ENCODE measurements at places on chromosomes 3 and 15.

DNA sequence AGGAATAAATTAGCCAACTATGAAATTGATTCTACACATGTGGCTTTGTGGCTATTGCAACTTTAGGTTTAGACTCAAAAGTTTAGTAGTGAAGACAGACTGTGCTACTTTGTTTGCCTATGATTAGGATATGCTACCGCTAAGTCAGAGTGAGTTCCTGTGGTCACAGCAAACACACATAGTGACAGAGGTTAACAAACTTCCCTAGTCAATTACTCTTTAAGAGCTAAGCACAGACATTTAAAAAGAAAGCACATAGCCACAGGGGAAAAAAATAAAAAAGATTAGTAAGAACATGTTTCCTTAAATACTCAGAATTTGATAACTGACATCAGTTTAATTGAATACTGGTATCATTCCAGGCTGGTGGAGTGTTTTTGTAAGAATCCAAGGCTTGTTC lies 207.1 kb downstream of the GBE1 start:
- peak; percentile 47 for DNase-seq

- DNase-seq = no peak
Observed at GRCh38 chr3:124034844-124035152, 42.9 kb upstream of the ROPN1 start.

- DNase-seq = no peak
Observed at GRCh38 chr3:43949594-43949993, 258.9 kb downstream of the ABHD5 start.

DNA sequence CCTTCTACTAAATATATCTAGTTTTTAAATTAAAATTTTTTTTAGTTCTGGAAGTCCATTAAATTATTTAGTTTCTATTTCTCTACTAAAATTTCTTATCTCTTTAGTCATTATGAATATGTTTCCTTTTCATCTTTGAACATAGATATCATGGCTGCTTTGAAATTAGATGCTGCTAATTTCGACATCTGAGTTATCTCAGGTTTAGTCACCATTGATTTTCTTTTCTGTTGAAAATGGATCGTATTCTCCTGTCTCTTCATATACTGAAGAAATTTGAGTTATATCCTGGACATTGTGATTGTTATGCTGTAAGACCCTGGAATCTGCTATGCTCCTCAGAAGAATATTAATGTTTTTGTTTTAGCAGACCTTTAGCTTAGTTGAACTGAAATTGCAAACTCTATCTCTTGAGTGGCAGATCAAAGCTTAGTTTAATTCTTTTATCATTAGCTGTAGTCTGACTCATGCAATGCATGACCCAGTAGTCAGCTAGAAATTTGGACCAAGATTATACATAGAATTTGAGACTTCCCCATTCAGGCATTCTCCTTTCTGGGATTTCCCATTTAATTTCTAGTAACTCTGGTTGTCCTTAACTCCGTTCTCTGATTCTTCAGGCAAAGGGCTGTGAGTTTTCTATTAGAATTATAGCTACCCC lies 439.8 kb upstream of the IL12A start:
- DNase-seq = peak; percentile 43

DNA sequence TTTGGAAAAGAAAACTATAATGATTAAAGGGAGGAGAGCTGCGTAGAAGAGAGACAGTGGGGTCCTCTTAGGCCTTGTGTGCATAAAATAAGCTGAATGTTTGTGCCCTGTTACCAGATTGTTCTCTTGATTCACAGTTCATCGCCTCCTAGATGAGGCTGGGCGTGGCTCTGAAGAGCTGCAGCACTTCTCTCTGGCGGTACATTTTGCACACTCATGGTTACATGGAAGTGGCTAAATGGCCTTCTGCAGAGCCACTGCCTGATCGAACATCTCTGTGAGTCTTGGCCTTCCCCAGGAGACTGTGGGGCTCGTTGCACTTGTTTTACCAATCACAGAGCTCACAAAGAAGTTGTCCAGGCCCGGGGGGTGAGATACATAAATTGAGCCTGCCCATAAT lies 208.8 kb downstream of the GABRG3 start:
- no peak for DNase-seq

DNA sequence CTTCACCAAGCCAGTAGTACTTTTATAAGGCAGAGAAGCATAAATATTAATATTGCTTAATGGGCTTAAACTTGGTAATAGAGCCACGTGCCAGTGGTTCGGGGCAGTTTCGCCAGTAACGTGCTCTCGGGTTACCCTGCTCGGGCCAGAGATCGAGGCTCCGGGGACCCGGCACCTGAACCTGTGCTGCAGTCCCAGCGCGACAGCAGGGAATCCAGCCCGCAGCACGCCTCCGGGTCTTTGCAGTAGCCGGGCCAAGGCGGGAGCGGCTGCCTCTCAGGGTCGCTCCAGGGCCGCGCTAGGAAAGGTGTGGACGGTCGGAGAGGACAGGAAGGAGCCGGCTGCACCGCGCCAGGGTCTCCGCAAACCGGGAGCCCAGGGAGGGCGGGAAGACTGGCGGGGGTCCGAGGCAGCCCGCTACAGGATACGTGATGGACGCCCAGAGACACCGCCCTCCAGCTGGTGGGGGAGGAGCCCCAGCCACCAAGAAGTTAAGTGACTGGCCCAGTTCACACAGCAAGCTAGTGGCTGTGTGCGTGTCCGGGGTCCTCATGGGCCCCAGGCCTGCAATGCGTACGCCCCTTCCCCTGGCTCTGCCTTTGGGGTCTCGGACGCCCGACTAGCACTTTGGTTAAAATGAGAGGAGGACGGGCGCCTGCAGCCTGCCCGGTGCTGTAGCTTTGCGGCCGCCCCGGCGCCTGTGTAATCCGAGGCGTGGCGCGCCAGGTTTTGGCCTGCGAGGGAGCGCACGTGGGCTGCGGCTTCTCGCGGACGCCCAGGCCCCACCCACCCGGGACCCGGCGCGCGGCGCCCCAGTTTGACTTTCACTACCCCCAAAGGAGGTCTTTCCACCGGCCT lies 1.2 kb upstream of the PDE8A start:
- peak; percentile 94 for DNase-seq

- DNase-seq = peak; percentile 78
Observed at GRCh38 chr3:24259901-24260512, 234.6 kb downstream of the THRB start.

DNA sequence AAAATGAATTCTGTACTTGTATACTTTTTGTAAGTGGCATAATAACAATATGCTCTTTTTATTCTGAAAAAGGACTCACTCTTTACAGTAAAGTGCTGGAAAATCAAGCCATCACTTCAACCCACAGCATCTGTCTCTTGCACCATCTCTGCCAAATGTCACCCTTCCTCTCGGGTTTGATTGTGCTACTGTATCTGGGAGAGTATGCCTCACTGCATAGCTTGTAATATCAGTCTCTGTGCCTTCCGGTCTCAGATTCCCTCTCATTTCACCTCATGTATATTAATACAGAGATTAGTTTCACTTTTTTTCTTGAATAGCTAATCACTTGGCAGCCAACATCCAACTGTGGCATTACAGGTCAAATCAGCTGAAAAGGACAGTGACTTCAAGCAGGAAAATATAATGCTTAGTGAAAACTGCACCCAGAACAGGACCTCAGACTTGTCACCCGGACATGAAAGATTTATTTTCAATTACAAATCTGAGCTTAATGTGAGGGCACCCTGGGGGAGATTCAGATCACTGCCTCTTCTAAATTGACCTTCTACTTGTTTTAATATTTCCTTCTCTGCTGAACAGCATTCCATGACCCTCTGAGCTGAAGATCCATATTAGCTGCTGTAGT lies 605.8 kb upstream of the NAALADL2 start:
- no peak for DNase-seq

GRCh38 chr3:6508410-6508759 lies 352.5 kb upstream of the GRM7 start:
- no peak for DNase-seq

- DNase-seq = no peak
Observed at GRCh38 chr15:99135194-99135593, 30.3 kb downstream of the SYNM start.

- DNase-seq = peak; percentile 87
Observed at GRCh38 chr3:152175528-152175889, 93.2 kb upstream of the MBNL1 start.

GRCh38 chr3:194100856-194101390 lies 35.0 kb upstream of the HES1 start:
- DNase-seq = no peak

DNA sequence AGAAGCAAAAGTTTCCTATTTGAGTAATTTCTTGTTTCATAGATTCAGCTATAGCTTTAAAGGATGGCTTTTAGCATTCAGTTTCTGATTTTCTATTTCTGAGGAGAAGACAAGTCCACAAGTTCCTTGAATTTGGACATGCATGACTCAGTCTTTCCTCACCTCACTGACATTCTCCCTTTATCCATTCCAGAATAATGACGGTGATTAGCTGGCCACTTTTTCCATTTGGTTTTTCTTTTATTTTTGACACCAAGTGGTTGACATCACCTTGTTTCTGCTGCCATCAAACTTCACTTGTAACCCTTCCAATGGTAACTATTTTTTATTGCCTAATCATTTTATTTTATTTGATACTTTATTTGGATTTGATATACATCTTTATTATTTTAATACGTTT lies 404.4 kb upstream of the KCNMB2 start:
- peak; percentile 69 for DNase-seq

GRCh38 chr3:106048946-106049481 lies 180.2 kb upstream of the CBLB start:
- DNase-seq = no peak

DNA sequence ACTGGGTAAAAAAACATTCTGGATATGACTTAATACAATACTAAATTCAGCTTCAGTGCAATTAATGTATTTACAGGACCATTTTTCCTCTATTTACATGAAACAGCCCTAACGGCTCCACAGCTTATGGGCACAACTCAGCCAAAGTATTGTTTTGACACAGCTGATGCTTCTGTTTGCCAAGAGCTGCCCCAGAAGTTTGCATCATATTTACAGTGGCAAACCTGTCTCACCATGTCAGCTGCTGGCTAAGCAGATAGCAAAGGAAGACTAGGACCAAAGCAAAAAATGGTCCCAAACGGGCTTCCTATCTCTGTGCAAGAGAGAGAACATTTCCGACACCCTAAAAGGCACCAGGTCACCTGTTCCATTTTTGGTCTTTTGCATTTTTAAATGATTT lies 94.5 kb downstream of the ADAMTS9 start:
- DNase-seq = no peak

DNA sequence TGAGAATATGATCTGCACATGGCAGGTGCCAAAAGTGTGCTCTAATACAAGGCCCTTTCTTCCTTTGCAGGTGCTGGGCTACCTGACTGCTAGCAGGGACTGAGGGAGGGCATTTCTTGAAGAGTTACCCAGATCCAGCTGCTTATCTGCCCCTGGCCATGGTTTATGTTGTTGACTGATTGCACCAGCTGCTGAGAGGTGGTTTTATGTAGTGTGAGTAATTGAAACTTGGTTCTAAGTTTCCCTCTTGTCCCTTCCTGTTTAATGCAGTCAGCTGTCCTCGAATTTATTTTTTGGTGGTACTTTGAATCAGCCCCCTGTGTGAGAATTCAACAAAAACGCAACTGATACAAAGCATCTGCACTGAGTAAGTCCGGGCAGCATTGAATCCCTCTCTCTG lies 288.3 kb upstream of the C2CD4B start:
- peak; percentile 52 for DNase-seq

DNA sequence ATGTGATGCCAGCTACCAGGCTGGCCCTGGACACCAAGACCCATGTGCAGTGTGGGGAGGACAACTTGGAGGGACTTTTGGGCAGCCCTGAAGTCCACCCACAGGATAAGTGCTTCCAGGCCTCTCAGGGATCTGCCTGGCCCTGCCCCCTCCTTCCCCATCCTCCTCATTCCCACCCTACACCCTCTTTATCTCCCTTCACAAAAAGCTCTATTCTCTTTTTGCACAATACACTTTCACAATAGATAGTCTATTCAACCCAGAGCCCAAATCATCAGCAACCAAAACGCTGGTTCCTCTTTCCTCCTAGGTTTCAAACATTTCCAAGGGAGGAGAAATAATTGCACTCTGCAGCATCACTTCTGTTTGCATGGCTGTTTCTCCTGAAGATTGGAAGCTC lies 7.8 kb upstream of the ZNF710 start:
- no peak for DNase-seq

- peak; percentile 49 for DNase-seq
Observed at GRCh38 chr3:107065094-107065861, 312.0 kb upstream of the CCDC54 start.

Data from GM23248 (cell line).